Stimulated activated CD4-positive, alpha-beta T cell treated with anti-CD3 and anti-CD28 coated beads, TNF-alpha, amount 100 ng/mL, for 4 hours (primary cell): ENCODE measurements at places on chromosomes 3 and 15.

- DNase-seq, result no peak
These were observed 7.3 kb downstream of the RNU5B-1 start for GRCh38 chr15:65311760-65312159.

DNA sequence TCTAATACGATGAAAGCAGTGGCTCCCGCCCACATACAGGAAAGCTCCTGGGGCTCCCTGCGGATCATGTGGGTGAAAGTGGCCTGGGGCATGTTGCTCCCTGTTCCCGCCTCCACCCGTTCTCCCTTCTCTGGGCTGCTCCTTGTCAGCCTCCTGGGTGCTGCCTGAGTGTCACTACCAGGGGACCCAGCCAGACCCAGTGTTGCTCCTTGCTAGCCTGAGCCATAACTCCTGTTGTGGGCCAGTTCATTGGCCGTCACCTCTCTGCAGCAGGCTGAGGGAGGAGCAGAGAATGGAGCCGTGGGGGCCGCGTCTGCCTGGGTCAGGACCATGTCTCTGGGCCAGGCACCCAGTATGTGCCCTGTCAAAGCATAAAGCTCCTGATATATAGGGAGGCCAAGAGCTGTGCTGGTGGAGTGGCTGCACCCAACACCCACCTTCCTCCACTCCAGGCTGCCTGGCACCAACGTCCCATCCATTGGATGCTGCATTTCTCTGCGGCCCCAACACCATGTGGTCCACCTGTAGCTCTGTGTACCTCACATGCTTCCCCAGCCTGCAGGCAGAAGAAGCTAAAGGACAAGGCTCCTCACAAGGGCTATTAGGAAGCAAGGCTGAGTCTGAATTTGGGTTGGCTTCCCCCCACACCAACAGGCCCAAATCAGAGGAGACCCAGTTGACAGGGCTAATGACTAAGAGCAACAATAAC, 40.5 kb downstream of the KLF13 start:
- DNase-seq, result no peak

- DNase-seq, result no peak
These were observed 845.9 kb downstream of the TBL1XR1 start for GRCh38 chr3:176351408-176351807.

GRCh38 chr3:69391554-69391953, 5.7 kb upstream of the FRMD4B start:
- no peak for DNase-seq

GRCh38 chr3:108953210-108953609, 469 bp downstream of the GUCA1C start:
- DNase-seq, result no peak

DNA sequence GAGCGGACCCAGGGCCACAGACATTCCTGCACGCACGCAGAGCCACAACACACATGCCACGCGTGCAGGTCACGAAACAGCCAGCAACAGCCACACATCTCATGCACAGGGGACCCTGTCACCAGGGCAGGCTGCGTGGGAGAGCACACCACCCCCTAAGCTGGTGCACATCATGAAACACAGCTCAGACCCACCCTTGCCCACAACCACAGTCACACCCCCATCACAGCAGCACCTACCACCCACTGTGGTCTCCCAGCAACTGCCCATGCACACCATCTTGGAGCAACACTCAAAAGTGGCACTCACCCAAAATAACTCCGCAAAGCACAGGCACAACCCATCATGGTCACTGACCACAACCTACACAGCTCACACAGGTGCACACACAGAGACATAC, 75.7 kb downstream of the OCA2 start:
- no peak for DNase-seq

DNA sequence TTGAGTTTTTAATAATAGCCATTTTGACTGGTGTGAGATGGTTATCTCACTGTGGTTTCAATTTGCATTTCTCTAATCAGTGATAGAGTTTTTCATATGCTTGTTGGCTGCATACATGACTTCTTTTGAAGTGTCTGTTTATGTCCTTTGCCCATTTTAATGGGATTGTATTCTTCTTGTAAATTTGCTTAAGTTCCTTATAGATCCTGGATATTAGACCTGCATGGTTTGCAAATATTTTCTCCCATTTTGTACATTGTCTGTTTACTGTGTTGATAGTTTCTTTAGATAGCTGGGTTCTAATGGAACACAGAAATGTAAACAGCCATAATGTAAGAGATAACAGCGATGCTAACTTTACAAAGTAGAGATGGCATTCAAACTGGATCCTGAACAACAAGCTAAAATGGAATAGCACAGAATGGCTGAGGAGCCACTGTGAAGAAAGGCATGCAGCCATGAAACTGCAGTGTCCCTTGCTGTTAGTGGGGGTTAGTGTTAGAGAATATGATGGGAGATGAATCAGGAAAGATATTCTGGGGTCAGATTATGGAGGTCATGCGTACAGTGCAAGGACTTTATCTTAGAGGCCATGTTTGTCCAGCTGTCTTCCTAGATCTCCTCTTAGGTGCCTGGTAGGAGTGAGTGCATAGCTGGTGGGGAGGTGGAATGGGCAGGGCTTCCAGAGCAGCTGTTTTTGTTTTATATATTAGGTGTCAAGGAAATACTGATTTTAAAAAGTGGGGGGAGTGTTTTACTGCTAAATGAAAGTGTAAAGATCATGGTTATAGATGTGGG, 48.1 kb downstream of the BBS4 start:
- no peak for DNase-seq

GRCh38 chr3:49877716-49878115, 8.0 kb upstream of the CAMKV start:
- no peak for DNase-seq

- DNase-seq, result no peak
These were observed 86.7 kb downstream of the VGLL4 start for GRCh38 chr3:11556851-11557644.

GRCh38 chr15:88255484-88256278, 858 bp downstream of the NTRK3 start:
- DNase-seq, result no peak

- no peak for DNase-seq
These were observed 33.2 kb downstream of the CHRM5 start for GRCh38 chr15:34001536-34001935.

GRCh38 chr15:38904298-38904697, 339.7 kb upstream of the RASGRP1 start:
- no peak for DNase-seq
